ENCODE measurements at places on chromosomes 13 and 19.

GRCh38 chr13:63541336-63541735 is 2125.7 kb upstream of the PCDH20 start:
- no peak for DNase-seq

GRCh38 chr19:55552206-55552605 is 6.9 kb upstream of the SBK3 start:
- DNase-seq, result no peak

GRCh38 chr13:79995334-79995733 is 345.6 kb downstream of the SPRY2 start:
- DNase-seq, result no peak

GRCh38 chr13:98083936-98084335 is 59.0 kb upstream of the FARP1 start:
- DNase-seq, result no peak

GRCh38 chr19:43780706-43781525 is at the start of gene KCNN4:
TSS of gene KCNN4 (minus strand) at chr19:43780973. CDS start at chr19:43780861, 112 bp downstream.
- peak; percentile 69 for DNase-seq

DNA sequence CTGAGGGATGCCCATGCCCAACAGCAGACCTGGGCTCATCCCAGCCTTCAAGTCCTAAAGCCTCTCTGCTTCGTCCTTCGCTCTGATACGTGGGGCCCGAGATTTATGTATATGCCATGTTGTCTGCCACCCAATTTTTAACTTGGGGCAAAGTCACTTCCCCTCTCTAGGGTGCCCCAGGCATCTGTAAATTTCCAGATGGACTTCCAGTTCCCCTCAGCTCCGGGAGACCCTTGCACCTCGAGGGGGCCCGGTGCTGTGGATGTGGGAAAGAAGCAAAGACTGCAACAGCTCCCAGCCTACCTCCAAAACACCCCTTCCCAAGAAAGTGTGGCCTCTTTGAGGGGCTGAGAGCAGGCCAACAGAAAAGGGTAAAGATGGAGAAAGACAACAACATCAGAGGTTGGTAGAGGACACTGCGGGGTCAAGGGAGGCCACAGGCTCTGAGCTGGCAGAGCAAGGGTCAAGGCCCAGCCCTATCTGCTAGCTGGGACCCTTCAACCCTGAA is 97.4 kb downstream of the STK24 start:
- no peak for DNase-seq

DNA sequence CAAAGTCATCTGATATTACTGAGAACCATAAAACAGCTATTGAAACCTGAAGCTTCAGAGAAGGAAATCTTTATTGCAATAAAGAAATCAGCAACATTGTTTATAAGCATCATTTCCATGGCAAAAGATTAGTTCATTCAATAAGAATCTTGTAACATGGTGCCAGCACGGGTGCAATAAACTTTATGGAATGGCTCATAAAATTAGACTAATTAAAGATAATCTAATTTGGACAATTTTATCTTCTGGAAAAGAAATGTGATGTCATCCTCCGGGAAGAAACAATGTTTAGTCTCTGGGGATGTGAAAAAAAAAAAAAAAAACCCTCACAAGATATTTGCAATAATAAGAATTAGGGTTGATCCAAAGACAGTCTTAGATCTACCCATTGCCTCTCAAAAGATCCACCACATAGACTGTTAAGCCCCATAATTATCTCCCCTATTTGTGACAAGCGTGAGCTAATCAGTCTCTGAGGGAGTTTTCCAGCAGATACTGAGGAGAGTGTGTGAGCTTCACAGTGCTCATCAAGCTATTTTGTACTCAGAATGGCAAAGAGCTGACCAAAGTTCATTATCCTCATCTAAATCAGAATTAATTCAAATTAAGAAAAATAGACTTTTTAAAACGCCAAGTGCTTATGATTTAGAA is 297.0 kb upstream of the EDNRB start:
- no peak for DNase-seq

DNA sequence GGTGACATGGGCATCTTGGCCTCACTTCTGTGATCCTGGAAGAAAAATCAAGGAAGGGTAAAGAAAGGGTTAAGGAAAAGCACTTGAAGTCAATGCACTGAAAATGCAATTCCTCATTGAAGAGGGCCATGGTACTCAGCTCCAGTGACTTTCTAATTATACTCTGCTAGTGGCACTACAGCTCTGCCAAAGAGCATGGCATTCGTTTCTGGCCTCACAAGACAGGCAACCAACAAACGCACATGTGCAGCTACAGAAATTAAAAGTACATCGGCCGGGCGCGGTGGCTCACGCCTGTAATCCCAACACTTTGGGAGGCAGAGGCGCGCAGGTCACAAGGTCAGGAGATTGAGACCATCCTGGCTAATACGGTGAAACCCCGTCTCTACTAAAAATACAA is 21.8 kb downstream of the SACS start:
- no peak for DNase-seq

DNA sequence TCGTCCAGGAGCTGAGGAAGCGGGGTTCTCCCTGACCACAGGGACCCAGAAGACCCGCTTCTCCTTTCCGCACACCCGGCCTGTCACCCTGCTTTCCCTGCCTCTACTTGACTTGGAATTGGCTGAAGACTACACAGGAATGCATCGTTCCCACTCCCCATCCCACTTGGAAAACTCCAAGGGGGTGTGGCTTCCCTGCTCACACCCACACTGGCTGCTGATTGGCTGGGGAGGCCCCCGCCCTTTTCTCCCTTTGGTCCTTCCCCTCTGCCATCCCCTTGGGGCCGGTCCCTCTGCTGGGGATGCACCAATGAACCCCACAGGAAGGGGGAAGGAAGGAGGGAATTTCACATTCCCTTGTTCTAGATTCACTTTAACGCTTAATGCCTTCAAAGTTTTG is 18.9 kb downstream of the VASP start:
- no peak for DNase-seq

DNA sequence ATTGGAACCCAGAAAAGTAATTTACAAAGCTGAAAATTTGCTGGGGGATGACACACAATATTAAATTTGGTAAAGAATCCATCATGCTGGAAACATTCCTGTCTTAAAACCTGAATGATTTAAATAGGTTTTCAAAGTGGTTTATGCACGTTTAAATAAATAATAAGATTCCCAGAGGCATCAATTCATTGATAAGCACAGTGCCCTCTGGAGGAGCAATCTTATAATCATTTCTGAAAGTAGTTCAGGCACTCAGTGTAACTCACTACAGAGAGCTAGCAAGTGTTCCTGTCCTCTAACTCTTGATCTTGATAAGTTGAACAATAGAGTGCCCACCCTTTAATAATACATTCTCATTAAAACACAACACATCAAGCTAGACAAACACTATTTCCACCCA is 43.5 kb upstream of the SHISA2 start:
- DNase-seq, result no peak

DNA sequence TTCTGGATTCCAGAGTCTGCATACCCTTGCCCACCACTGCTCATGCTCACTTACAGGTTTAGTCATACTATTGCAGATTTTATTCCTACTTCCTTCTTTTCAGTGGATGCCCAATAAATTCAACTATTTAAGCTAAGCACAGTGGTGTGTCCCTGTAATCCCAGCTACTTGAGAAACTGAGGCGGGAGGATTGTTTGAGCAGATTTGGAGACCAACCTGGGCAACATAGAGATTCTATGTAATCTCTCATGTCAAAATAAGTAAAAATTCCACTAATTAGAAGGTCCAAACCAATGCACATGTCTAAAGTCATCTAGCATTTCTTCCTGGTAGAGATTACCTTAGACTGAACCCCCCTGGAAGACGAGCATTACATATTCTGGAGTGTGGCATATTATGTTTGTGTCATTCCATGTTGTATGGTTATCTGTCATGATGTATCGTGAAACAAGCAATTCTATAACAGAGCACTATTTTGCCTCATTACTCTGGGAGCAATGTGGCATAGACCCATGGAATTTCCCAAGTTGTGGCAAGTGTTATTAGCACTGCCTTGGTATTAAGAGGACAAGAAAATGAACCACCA is 8.3 kb downstream of the HMGB1 start:
- no peak for DNase-seq
